ENCODE measurements at places on chromosomes 12 and 14.

GRCh38 chr14:24310646-24311604 lies at the start of gene LTB4R:
TSS of gene LTB4R (plus strand) at chr14:24311502. CDS start at chr14:24315652, 4,150 bp downstream.
- no peak for DNase-seq

GRCh38 chr12:49865109-49865781 lies 22.3 kb upstream of the BCDIN3D start:
- no peak for DNase-seq

DNA sequence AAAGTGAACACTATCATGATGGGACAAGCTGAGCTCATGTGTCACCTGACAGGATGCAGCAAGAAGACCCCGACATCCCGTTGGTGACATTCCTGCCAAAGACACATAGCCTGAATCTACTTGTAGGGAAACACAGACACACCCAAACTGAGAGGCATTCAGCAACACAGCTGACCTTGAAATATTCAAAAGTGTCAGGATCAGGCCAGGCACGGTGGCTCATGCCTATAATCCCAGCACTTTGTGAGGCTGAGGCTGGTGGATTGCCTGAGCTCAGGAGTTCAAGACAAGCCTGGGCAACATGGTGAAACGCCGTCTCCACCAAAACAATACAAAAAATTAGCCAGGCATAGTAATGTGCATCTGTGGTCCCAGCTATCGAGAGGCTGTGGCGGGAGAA lies 232.0 kb upstream of the PLXNC1 start:
- DNase-seq, result no peak

GRCh38 chr12:14960548-14961465 lies 594 bp downstream of the ARHGDIB start:
- no peak for DNase-seq
